ENCODE measurements at places on chromosomes 3 and 15. TPM values are rescaled to one million over a fixed set of nuclear protein-coding genes. Genes with fewer than 3 reads are reported as not detected.

Gene GOLGA8A
- 33.9 TPM for polyA plus RNA-seq

Gene SLC6A1
- not detected for polyA plus RNA-seq

Gene HTR3E
- polyA plus RNA-seq = not detected

GRCh38 chr3:118626453-118626852 is 408.2 kb downstream of the IGSF11 start:
- no peak overlapping the region for H3K4me3 ChIP-seq
- no peaks in the 10 kb centered on the region for H3K4me1 ChIP-seq
- H3K27me3 ChIP-seq = no peaks in the 10 kb centered on the region
- DNase-seq = no peak
- no peak overlapping the region for H3K27ac ChIP-seq

DNA sequence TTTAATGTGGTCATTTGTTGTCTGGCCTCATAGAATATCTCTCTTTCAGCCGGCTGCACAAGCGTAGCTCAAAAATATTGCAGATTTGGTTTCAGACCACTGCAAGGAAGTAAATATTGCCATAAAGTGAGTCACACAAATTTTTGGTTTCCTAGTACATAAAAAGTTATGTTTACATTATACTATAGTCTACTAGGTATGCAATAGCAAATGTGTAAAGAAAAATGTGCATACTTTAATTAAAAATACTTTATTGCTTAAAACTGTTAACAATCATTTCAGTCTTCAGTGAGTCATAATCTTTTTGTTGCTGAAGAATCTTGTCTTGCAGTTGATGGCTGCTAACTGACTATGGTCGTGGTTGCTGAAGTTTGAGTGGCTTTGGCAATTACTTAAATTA is 425.1 kb upstream of the ROBO1 start:
- H3K4me3 ChIP-seq = no peak overlapping the region
- no peaks in the 10 kb centered on the region for H3K36me3 ChIP-seq
- peaks cover 16% of the 10 kb centered on the region for H3K4me1 ChIP-seq
- no peak overlapping the region for H3K27ac ChIP-seq
- DNase-seq = no peak

DNA sequence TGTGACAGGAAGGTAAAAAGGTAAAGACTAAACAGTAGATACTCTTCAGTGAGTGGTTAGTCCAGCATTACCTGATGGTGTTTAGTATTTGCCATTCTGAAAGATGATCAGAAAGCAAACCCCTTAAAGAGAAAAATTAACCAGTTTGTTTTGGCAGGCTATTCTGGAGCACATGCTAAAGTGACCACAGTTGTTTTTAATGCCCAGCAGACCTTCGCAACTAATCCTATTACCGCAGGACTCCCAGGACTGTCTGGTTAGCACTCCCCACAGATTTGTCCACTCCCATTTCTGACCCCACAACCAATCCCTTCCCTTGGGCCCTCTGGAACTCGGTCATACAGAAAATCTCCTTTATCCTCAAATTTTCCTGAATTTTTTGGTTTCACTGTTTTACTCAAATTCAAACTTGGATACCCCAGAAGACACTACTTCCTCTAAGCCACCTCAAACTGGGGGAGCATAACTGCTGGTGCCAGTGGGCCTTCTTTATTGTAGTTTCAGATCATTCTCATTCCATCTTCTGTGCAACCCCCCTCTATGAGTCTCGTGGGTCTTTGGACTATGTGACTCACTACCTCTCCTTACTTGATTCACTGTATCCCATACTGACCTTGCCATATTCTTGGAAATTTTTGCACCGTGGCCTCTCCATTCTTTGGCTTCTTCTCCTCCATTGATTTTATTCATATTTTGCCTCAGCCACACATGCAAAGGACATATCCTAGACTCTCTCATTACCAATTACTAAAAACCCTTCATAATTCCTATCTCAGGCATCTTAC is 104.4 kb downstream of the RBMS3 start:
- peak overlapping the region; percentile 98 for H3K27ac ChIP-seq
- peaks cover 49% of the 10 kb centered on the region for H3K4me1 ChIP-seq
- peaks cover 23% of the 10 kb centered on the region for H3K36me3 ChIP-seq
- peak; percentile 58 for DNase-seq
- peak overlapping the region; percentile 27 for H3K4me3 ChIP-seq
- no peaks in the 10 kb centered on the region for H3K27me3 ChIP-seq

DNA sequence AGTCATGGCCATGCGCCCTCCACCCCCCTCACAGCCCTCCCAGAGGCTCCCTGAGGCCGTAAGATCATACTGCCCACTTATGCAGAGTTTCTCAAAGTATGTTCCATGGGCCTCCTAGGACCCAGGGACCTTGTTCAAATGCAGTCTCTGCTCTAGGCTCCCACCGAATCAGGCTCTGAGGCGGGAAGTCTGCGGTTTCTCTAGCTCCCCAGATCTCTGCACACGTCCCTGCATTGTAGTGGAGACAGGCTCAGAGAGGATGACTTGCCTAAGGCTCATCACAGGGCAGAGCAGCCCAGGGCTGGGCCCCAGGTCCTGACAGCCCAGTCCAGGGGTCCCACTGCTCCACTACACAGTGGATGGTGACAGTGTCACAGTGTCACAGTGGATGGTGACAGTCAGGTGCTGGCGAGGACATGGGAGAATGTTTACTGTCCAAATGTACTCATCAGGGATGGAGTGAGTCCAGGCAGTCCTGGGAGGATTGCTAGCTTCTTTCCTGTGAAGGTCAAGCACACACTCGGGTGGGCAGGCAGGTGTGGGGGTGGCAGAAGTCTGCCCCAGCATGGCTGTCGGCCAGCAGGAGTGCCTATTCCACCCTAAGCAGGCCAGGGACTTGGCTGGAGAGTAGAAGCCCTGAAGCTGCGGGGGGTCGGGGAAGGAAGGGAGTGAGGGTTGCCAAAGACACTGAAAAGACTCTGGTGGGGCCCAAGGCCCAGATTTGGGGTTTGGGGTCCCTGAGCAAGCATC is 12.4 kb downstream of the ANKRD63 start:
- H3K27me3 ChIP-seq = no peaks in the 10 kb centered on the region
- DNase-seq = no peak
- H3K4me1 ChIP-seq = peaks cover 2% of the 10 kb centered on the region
- no peak overlapping the region for H3K4me3 ChIP-seq

- H3K27ac ChIP-seq = no peak overlapping the region
- no peaks in the 10 kb centered on the region for H3K4me1 ChIP-seq
- H3K36me3 ChIP-seq = no peaks in the 10 kb centered on the region
- no peaks in the 10 kb centered on the region for H3K27me3 ChIP-seq
- DNase-seq = no peak
- H3K4me3 ChIP-seq = no peak overlapping the region
Observed at GRCh38 chr3:30437171-30437601, 169.2 kb upstream of the TGFBR2 start.

DNA sequence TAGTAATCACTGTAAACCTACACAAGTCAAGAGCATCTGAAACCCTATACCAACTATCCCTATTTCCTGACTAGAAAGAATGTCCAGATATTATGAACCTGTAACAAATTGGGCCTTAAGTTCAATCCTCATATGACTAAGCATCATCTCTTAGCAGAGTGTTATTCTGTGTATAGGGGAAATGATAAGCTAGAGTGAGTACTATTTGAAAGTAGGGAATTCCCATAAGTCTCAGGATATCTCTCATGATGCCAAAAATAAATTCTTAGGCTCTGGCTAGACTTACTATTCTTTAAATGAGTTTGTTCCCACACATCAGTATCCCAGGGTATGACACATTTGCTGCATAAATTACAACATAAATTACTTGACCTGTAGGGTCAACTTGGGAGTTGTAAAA is 15.3 kb downstream of the MRPL47 start:
- DNase-seq = no peak
- H3K27me3 ChIP-seq = no peaks in the 10 kb centered on the region
- no peaks in the 10 kb centered on the region for H3K4me1 ChIP-seq
- H3K36me3 ChIP-seq = peaks cover 79% of the 10 kb centered on the region
- no peak overlapping the region for H3K4me3 ChIP-seq
- peak overlapping the region; percentile 21 for H3K27ac ChIP-seq

DNA sequence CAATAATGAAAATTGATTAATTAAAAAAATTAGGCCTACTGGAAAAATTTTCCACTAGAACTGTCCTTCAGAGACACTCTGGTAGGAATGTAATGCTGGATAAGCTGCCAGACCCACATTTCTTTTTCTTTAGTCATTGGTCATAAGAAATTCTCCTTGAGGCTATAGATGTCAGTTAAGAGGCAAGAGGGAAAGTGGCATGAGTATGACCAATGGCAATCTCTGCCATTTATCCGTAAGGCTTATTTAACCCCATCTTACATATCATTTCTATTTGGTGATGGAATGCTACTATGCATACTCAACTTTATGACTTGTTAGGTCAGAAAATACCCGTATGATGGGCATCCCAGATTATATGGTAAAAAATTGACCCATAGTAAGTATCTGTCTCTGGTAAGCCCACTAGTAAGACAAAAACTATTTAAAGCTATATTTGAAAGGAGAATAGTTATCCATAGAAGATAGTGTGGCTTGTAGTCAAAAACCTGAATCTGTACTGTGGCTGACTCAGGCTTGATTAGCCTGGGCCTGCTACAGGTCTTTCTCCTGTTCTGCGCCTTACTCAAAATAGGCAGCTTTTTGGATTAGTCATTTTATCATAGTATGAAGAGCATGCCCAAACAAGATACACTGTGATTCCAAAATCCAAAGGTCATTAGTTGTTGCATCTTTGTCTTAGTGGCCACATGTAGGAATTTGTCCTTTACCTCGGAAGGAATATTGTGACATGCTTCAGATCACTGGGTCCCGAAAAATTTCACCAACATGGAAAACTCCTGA is 314.7 kb downstream of the PYDC2 start:
- DNase-seq = no peak
- H3K4me1 ChIP-seq = no peaks in the 10 kb centered on the region
- H3K27me3 ChIP-seq = no peaks in the 10 kb centered on the region
- no peak overlapping the region for H3K27ac ChIP-seq

Data from SK-N-SH (cell line).